ENCODE measurements at places on chromosomes 12 and 14.

DNA sequence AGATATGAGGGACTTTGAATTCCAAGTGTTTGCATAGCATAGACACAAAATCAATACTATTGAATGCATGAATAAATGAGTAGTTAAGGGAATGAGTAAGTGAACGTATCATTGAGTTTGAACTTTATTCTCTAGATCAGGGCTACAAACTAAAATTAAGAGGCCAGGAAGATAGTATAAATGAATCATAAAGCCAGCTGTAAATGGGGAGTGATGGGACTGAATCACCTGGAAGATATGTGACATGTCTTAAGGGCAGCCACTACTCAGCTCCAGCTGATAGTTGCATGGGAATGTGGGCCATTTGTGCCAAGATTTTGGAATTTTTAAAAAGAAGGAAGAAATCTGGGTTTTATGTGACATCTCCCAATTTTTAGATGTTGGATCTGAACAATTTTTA, 229.9 kb downstream of the AKAP6 start:
- no peak for DNase-seq

DNA sequence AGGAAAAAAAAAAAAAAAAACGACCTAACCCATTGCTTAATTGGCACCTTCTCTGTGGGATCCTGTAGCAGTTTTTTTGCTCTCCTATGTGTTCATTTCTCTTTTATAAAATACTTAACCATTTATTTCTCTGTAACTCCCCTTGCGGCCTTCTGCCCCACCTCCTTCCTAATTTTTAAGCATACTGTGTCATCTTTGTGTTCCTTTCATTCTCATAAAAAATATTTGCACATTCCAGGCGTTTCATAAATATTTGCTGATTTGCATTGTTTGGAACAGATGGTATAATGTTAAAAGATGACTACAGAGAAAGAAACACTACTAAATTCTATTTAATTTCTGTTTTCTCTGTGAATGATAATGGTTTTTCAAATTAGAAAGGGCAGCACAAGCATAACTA, 77.9 kb downstream of the NPAS3 start:
- no peak for DNase-seq

DNA sequence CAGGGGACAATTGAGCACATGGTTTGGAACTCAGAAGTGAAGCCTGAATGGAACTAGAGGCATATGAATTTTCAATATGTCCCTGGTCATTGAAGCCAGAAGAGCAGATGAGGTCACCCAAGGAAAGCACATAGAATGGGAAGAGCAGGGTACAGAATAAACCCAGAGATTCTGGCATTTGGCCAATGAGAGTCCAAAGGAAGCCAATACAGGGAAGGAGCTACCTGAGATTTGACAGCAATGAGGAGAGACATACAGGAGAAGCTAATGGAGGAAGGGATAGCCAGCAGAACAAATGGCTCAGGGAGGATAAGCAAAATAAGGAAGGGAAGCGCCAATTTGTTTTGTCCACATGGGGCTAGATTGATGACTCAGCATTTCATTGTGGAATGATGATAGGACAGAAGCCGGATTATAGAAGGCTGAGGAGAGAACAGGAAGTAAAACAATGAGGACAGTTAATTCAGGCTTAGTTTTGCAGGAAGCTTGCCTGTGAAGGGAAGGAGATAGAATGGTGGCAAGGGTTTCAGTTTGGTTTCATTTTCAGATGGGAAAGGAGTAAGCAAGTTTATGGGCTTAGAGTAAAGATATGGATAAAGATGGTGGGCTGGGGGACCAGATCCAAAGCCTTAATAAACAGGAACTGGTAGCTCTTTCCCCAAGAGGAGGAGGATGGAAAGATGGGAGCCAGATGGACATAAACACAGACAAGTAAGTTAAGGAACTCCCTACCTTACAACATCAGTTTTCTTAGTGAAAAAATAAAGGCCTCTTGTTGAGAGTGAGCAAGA, 3.2 kb upstream of the SPTSSA start:
- DNase-seq, result no peak

DNA sequence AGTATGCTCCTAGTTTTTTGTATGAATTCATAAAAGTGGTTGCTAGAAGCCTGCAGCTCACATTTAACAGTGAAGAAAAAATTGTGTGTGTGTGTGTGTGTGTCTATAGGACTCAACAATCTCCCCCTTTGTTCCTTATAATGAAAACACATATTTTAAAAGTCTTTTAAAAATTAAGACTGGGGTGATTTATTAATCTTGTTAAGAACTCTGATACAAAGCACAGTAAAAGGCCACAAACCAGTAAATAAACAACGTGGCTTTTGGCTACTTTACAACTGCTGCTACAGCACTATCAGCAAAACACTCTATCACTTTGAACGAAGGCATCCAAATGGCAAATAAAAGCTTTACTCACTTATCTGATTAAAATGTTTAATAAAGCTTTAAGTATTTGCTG, 594 bp upstream of the VCPKMT start:
- DNase-seq, result no peak

DNA sequence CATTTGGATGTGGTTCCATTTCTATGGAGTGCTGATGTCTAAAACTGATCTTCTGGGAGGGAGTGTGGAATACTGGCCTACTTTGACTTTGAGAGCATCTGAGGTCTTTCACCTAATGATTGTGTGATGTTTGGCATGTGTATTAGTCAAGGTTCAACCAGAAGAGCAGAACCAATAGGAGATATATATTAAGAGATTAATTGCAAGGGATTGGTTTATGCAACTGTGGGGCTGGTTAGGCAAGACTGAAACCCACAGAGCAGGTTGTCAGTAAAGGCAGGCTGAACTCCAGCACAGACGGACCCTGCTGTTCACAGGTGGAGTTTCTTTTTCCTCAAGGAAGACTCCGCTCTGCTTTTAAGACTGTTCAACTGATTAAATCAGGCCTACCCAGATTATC, 11.6 kb downstream of the BMAL2 start:
- DNase-seq, result no peak

DNA sequence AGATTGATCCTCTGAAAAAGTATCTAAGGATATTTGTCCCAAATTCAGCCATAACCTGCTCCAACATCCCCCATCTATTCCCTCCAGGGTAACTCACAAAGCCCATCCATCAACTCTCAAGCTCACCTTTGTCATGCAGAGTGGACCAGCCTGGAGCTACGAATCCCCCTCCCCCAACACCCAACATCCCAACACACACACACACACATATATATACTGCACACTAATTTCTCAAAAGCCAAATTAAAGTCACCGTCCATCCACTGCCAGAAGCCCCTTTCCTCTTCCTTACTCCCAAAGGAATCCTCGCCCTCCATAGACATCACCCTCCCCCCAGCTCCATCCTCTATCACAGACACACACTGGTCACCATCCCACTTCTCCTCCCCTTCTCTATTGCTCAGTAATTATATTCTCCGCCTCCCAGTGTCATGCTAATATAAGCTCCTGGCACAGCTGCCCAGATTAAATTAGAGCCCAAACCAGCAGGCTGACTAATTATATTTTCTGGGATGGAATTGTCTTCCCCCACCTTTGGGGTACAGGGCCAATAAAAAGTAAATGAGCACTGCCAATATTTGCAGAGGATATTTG, 13.5 kb upstream of the TESPA1 start:
- DNase-seq, result no peak

DNA sequence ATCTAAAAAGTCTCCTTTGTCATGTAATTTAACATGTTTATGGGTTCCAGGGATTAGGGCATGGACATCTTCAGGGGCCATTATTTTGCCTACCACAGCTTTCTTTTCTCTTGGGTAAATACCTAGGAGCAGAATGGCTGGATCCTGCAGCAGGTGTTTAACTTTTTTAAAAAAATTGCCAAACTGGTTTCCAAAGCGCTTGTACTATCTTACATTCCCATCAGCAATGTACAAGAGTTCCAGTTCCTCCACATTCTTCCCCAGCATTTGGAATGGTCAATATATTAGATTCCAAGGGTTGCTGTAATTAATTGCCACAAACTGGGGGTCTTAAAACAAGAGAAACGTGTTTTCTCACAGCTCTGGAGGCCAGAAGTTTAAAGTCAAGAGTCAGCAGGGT, 27.7 kb upstream of the MYL2 start:
- no peak for DNase-seq

GRCh38 chr12:124445826-124446225, 121.6 kb downstream of the NCOR2 start:
- no peak for DNase-seq

- DNase-seq, result no peak
Measured at GRCh38 chr14:38387821-38388220, 131.9 kb upstream of the CLEC14A start.

- no peak for DNase-seq
Measured at GRCh38 chr14:78933948-78934524, 763.9 kb downstream of the NRXN3 start.

DNA sequence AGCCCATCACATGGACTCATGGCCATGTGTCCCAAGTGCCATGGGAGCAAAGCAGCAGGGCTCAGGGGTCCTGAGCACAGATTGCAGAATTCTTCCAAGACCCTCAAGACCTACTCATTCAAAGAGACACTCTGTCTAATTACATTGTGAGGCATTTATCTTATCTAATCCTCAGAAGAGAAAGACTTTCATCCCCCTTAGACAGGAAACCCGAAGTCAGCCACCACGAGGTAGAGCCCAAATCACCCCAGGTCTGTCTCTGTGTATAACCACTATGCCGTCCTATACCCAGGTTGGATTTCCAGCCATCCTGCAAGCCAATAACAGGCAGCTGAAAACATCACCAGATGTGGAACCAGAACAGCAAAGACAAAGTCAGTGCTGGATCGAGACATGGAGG, 8.9 kb upstream of the BCL11B start:
- DNase-seq, result no peak

DNA sequence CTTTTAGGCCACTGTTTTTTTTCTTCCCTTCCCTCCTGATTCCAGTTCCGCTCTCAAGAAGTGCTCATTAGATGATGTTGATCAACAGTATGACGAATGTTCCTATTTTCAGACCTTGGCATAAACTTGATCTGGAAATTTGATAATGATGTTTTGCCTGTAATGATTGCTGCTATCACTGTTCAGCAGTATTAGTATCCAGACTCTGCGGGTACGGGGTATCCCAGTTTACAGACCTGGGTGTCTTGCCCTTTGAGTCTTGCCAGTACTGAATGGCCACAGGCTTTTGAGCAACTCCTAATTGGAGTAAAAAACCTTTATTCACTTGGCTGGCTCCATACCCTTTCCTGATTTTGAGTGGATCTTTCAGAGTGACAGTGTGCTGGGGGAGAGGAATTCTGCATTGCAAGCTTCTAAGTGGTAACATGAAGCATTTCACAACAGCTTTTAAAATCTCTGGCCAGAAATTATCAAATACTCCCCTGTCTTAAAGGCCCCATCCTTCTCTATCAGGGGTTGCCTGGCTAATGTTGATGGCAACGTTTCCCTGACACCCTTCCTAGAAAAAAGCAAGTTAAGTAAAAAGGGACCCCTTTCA, 5.9 kb upstream of the ASB8 start:
- no peak for DNase-seq

DNA sequence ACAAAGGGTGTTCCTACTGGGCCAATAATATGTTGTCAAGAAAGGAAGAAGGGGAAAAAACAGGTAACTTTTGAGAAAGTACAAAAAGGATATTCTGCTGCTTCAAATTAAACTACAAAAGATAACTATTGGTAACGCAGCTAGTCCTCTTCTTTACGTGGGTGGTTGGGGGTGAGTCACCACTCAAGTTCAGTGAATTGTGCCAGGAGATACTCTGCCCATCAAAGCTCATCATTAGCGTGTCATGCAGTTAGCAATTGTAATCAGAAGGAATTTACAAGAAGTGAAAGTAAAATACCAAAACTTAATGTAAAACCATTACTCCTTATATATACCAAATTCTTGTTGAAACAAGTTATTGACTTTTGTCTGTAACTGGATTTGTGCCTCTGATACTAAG, 342.0 kb downstream of the NPAS3 start:
- no peak for DNase-seq

- no peak for DNase-seq
Measured at GRCh38 chr14:82766123-82766522, 1232.5 kb upstream of the SEL1L start.

GRCh38 chr14:71586131-71586897, 345.9 kb upstream of the RGS6 start:
- no peak for DNase-seq

GRCh38 chr12:90484094-90484493, 470.9 kb downstream of the CCER1 start:
- no peak for DNase-seq

- no peak for DNase-seq
Measured at GRCh38 chr12:5155866-5156265, 112.2 kb downstream of the KCNA5 start.

DNA sequence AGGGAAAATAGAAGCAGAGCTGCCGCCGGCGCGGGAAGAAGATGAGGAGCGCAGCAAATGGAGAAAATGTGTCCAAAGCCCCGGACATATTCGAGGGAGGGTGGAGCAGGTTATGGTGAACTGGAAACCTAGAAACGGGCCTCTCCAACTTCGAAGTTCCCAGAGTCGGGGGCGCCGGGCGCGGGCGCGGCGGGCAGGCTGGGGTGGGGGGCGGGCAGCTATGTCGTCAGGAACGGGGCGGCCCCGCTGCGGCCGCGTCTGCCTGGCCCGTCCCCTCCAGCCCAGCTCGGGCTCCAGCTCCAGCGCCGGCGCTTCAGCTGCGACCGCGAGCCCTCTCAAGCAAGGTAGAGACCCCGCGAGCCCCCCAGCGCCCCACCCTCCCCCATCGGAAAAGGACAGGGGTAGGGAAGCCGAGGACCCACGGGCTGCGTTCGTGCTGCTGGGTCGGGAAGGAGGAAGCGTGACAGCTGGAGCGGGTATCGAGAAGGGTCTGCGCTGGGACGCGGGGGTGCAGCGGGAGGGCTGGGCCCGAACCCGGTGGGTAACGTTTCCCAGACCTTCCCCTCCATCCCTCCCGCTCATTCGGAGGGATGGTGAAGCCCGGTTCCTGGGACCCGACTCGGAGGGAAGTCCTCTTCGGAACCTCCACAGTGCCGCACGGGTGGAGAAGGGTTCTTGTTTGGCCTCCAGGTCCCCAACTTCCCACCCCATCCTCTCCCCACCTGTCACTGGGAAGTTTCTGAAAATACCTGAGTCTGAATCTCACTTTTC, 1.0 kb downstream of the DGKA start:
- DNase-seq, result no peak

GRCh38 chr12:116320791-116321217, 43.3 kb upstream of the MED13L start:
- DNase-seq, result no peak

DNA sequence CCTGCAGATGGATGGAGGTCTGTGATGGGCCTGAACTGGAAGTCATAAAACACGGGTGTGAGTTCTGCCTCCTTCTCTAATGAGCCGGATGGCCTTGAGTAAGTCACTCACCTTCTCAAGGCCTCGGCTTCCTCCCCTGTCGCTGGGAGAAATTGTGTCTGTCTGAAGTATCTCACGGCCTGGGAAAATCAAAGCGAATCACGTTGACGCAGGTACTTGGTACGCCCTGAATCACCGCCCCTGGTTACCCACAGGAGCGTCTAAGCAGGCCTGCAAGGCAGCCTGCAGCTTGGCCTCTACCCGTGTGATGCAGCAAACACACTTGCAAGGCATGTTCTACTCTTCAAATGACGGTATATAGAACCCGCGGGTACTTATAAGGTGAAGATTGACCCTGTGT, 28.1 kb upstream of the CD9 start:
- DNase-seq, result no peak

GRCh38 chr12:131869871-131870418, 24.5 kb upstream of the ULK1 start:
- no peak for DNase-seq

All from stimulated activated CD4-positive, alpha-beta T cell treated with anti-CD3 and anti-CD28 coated beads, Interleukin-4, amount 100 ng/mL, for 48 hours (primary cell).